ENCODE measurements at places on chromosomes 11 and 22.

- no peak for DNase-seq
Measured at GRCh38 chr11:8699903-8700302, 17.3 kb downstream of the RPL27A start.

- no peak for DNase-seq
Measured at GRCh38 chr11:128688031-128688713, 5.7 kb upstream of the FLI1 start.

DNA sequence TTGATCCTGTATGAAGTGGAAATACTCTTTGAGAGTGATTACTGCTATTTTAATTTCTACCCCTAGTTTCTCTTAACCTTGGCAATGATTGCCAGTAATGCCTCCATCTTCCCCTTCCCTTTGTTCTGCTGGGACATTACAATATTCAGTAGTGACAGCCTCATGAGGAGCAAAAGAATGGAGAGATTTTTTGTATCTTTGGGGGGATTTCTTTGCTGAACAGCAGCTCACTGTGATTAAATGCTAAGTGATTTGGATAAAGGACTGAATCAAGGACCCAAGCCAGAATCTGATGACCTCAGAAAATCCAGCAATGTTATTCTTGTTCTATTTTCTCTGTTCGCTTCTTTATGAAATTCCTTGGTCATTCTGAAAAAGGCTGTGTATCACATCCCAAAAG, 7.0 kb upstream of the SLC1A2 start:
- DNase-seq, result no peak

GRCh38 chr22:19751497-19752245, 8.9 kb upstream of the TBX1 start:
- DNase-seq, result no peak

- DNase-seq, result no peak
Measured at GRCh38 chr11:3147257-3147619, 17.9 kb downstream of the OSBPL5 start.

GRCh38 chr11:26335903-26336302, 4.0 kb downstream of the ANO3 start:
- DNase-seq, result no peak

GRCh38 chr11:26778000-26778757, 56.3 kb upstream of the SLC5A12 start:
- DNase-seq, result no peak
